Activated naive CD4-positive, alpha-beta T cell treated with anti-CD3 and anti-CD28 coated beads, Interleukin-2, amount 50 U/mL, for 16 hours (primary cell): ENCODE measurements at places on chromosomes 11 and 22.

DNA sequence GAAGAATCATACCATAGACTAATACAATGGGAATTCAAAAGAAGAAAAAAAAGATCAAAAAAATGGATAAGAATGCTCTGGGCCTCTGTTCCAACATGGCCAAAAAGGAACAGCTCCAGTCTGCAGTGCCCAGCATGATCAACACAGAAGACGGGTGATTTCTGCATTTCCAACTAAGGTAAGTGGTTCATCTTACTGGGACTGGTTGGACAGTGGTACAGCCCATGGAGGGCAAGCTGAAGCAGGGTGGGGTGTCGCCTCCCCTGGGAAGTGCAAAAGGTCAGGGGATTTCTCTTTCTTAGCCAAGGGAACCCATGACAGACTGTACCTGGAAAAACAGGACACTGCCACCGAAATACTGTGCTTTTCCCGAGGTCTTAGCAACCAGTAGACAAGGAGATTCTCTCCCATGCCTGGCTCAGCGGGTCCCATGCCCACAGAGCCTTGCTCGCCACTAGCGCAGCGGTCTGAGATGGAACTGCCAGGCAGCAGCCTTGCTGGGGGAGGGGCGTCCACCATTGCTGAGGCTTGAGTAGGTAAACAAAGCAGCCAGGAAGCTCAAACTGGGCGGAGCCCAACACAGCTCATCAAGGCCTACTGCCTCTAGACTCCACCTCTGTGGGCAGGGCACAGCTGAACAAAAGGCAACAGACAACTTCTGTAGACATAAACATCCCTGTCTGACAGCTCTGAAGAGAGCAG is 428.4 kb downstream of the MN1 start:
- DNase-seq: no peak

DNA sequence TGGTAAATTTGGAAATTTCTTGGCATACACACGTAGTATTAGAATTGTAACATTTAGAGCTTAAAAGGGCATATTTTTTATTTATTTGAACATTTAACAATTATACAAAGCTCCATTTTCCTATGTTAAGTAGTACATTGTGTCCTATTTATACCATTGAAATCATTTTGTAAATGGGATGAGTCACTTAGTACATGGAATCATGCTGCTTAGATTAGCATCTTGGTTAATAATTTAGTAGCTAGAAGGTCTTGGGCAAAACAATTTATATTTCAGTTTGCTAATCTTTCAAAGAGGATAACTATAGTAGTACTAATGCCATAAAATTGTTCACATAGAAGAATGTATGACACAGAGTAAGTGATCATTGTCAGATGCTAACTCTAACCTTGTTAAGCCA is 450.1 kb upstream of the LUZP2 start:
- DNase-seq: no peak

GRCh38 chr22:40198733-40199132 is 21.0 kb downstream of the TNRC6B start:
- DNase-seq: no peak

- no peak for DNase-seq
Observed at GRCh38 chr11:10488121-10488933, 33.3 kb downstream of the AMPD3 start.

- DNase-seq: no peak
Observed at GRCh38 chr11:130726234-130727037, 189.8 kb downstream of the SNX19 start.
